Activated effector memory CD4-positive, alpha-beta T cell treated with Interleukin-2 at 50 U/mL for 16 hours (primary cell): ENCODE measurements at places on chromosomes 11 and 22.

DNA sequence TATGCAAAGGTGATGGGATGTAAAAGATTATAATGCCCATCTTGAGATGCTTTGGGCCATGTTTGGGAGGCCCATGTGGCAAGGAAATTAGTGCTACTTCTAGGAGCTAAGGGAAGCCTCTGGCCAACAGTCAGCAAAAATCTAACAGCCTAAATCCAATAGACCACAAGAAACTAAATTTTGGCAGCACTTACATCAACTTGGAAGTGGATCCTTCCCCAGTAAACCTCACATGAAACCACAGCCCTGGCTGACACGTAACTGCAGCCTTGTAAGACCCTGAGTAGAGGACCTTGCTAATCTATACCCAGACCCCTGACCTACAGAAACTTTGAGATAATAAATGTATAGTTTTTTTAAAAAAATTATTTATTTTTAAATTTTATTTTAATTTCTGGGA lies 13.1 kb upstream of the GRK3 start:
- DNase-seq: no peak

- DNase-seq: no peak
These were observed 52.0 kb upstream of the ELF5 start for GRCh38 chr11:34565417-34566207.

DNA sequence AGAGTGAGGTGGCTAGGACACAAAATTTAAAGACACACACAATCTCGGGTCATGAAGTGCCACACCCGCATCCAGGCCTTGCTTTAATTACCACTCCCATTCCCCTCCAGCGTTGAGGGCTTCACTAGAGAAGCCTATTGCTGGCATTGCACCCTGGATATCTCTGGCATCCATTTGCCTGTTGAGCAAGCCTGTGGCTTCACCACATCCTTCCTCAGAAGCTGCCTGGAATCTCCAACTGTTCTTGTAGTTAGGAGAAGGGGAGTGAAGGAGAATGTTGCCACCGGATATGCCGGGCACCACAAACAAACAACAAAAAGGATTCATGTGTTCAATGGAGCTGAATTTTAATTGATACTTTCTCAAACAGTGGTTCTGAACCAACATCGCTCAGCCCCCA lies 34.4 kb upstream of the RCN1 start:
- no peak for DNase-seq

GRCh38 chr11:63510360-63511047 lies 4.6 kb downstream of the LGALS12 start:
- no peak for DNase-seq

GRCh38 chr11:110982214-110982613 lies 263.3 kb upstream of the POU2AF2 start:
- DNase-seq: no peak
